ENCODE measurements at places on chromosomes 13 and 19.

DNA sequence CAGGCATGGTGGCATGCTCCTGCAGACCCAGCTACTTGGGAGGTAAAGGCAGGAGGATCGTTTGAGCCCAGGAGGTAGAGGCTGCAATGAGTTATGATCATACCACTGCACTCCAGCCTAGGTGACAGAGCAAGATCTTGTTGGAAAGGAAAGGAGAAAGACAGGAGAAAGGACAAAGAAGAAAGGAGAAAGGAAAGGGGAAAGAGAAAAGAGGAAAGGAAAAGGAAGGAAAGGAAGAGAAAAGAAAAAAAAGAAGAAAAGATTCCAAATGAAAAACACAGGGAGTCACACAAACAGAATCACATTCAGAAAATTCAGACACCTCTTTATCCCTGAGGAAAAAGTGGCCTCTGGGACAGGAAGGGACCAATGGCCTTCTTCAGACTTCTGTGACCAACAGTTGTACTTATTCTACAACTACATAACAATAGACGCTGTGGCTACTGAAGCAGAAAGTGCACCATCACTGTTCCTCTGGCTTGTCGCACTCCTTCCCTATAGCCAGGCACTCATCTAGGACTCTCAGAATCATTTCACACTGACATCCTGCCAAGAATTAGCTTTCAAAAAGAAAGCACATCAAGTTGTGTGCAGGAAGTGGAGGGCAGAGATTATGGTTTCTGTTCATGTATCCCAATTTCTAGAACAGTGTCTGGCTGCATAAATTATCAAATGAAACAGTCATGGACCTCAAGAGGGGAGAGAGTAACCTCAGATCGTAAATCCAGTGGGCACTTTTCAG lies 5.9 kb downstream of the MTMR6 start:
- DNase-seq = peak; percentile 52

- no peak for DNase-seq
Observed at GRCh38 chr13:96072392-96072791, 17.5 kb upstream of the HS6ST3 start.

GRCh38 chr19:33279430-33280350 lies 22.6 kb downstream of the CEBPA start:
- no peak for DNase-seq

- DNase-seq = no peak
Observed at GRCh38 chr19:48473161-48473966, 4.2 kb downstream of the CYTH2 start.

DNA sequence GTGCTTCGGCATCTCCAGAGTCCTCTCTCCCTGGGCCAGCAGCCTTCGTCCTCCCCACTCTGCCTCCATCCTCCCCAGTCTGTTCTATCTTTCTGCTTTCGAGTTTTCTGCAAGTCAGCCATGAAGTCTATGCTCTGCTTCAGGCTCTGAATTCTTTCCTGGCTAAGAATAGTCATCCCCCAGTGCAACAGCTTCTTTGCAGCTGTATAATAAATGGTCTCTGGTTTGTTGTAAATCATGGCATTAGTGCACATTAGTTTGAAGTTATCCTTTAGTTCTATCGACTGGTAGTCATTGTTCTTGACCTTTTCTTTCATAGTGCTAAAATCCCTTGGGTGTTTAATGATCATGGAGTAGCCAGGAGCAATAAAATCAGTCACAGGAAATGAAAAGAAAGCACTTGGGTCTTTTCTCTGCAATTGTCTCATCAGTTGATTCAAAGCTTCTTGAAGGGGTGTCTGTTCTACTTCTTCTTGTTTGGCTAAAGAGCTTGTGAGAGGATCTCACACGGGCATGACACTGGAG lies 46.2 kb upstream of the SOX21 start:
- no peak for DNase-seq

DNA sequence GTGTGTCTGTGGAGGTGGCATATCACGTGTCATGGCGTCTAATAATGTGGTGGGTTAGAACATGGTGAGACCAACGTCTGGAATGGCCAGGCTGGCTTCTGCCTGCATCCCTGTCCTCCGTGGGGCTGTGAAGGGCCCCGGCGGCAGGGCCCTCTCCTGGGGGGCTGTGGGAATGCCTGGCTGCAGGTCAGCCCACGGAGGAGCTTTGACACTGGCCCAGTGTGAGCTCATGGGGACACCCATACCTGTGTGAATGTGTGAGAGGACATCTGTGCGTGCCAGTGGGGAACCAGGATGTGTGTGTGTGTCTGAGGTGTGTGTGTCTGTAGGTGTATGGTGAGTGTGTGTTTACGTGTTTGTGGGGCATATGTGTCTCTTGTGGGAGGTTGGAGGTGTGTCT lies 300.1 kb downstream of the TEX29 start:
- DNase-seq = no peak

DNA sequence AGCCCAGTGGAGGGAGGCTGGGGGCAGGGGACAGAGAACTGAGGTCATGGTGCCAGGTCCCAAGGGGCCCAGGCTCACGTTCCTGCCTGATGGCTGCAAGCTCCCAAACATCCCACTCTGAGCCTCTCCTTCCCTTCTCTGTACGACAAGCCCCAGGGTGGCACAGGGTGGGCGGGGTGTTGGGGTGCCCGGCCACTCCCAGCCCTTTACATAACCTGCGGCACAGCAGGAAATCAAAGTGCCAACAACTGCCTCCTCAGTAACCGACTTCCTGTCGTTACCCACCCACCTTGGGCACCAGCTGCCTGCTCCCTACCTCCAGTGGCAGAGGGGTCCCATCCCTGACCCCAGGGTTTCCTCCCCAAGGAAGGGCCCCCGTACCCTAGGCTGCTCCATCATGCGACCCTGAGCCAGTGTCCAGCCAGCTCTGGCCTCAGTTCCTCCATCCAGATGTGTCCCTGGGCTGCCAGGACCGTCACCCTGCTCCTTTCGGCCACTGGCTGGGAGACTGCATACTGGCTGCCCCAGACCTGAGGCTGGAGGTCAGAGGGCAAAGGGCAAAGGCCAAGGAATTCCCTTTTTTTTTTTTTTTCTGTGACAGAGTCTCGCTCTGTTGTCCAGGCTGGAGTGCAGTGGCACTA lies 27.7 kb upstream of the NFIC start:
- DNase-seq = no peak

GRCh38 chr13:104408733-104409132 lies 1342.5 kb upstream of the SLC10A2 start:
- DNase-seq = no peak

GRCh38 chr19:39060171-39060570 lies 24.0 kb upstream of the ACP7 start:
- no peak for DNase-seq

DNA sequence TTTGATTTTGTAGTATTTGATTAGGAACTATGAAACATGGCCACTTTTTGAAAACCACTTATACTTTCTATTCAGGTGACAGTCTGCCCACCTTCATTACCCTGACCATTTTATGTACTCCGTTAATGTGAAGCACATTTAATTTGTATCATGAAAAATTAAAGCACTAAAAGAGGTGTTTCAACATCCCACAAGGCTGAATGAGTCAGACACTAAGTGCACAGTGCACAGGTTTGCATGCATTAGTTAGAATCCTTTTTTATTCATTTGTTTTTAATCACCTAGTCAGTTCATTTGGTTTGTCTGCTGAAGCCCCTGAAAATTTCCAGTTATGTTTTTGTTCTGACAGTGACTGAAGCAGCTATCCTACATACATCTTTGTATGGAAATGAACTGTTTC lies 271.0 kb downstream of the SLITRK5 start:
- no peak for DNase-seq

DNA sequence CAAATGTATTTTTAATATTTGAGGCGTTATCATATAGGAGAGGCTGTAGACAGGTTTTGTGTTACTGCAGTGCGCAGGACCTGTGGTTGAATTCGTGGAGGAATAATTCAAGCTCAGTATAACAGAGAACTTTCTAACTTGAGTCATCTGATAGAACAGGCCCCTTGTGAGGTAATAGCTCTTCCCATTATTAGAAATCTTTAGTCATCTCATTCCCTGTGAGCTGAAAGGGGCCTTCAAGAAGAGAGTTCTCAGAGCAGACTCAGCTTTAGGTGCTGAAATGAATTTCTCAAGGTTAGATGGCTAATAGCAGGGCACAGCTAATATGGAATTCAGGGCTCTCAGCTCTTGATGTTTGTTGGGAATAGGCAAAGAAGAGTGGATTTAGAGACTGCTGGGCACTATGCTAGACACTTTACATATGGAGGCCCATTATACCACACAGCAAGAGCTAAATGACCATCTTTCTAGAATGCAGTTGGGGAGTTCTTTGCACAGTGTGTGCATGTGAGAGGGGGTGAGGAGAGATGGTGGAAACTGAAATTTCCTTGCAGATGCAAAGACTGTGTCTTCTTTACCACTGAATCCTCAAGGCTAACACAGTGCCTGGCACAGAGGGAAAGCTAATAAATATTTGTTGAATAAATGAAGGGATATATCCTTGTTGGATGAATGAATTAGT lies 89.5 kb downstream of the DGKH start:
- DNase-seq = no peak

DNA sequence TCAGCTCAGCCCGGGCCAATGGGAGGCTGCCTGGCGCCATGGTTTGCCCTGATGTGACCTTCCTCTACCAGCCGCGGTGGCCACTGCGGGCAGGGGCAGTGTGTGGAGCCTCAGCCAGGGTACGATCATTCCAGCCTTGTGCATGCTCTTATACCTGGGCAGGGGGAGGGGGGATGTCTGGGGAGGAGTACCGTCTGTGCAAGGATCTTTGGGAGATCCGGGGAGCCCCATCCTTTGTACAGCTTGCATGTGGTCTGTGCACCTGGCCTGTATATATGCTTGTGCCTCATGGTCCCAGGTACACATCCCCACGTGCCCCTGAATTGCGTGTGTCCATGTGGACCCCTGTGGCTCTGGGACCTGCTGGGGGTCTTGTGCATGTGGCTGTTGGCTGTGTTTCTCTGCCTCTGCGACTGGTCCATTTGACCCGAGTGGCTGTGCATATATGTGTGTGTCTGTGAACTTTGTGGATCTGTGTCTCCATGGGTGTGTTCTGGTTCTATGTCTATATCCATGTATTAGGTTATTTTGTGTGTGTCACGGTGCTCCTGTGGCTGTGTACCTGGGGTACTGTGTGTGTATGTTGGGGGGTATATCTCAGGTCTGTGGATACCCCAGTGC lies 12.8 kb upstream of the NANOS3 start:
- DNase-seq = no peak

- no peak for DNase-seq
Observed at GRCh38 chr13:43058318-43058674, 34.9 kb downstream of the DNAJC15 start.

DNA sequence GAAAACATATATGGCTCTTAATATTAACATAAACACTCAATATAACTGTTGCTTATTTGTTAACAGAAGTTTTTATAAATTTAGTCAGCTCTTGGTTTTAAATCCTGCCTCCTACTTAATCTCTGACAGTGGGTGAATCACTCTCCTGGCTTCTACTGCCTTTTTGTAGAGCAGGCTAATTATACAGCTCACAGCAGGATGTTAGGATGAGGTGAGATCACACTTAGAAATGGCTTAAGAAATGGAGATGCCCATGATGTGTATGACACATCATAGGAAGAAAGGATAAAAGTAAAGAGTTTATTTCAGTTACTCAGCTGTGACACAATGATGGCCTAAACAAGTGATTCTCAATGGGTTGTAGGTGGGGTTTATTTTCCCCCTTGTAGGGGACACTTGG lies 345.6 kb downstream of the SPRY2 start:
- no peak for DNase-seq

GRCh38 chr19:40274585-40275544 lies 10.3 kb downstream of the AKT2 start:
- DNase-seq = no peak

- no peak for DNase-seq
Observed at GRCh38 chr13:33270895-33271538, 14.5 kb downstream of the STARD13 start.

DNA sequence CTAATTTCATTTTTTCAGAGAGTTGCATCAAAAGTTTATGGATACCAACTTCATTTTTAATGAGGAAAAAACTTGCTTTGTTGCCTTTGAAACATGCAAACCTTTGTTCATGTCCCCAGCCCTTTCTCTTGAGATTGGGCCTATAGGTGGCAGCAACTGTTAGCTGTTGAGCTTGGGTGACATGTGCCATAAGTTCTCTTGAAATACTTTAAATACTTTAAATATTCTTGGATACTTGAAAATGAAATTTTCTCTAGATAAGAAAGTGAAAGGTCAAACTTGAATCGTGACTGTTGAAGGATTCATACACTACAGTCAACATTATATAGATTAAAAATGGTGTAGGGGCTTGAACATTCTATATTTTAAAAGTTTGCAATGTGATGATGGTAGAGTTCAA lies 294.9 kb downstream of the NDFIP2 start:
- peak; percentile 5 for DNase-seq

DNA sequence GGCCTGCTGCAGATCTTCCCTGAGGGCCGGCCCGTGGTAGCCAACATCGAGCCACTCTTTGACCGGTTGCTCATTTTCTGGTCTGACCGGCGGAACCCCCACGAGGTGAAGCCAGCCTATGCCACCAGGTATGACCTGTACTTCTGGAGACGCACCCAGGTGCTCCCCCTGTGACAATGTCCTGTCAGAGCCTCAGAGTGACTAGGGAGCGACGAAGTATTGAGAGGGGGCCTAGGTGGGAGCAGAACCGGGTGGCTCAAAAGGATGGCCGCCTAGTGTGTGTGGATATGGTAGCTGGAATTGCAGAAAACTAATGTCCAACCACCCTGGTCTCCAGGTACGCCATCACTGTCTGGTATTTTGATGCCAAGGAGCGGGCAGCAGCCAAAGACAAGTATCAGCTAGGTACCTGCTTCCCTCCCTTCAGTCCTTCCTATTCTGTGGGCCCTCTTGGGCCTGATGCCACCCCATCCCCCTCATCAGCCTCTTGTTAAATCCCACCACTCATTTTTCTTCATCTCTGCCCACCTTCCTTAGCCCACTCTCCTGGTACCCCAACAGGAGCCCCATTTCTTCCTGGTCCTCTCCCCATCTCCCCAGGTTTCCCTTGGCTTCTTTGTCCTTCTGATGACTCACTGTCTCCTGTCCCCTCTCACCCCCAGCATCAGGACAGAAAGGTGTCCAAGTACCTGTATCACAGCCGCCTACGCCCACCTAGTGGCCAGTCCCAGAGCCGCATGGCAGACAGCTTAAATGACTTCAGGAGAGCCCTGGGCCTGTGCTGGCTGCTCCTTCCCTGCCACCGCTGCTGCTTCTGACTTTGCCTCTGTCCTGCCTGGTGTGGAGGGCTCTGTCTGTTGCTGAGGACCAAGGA lies 8.4 kb downstream of the EGLN2 start:
- DNase-seq = no peak

GRCh38 chr13:85666356-85666755 lies 132.9 kb downstream of the SLITRK6 start:
- DNase-seq = no peak

DNA sequence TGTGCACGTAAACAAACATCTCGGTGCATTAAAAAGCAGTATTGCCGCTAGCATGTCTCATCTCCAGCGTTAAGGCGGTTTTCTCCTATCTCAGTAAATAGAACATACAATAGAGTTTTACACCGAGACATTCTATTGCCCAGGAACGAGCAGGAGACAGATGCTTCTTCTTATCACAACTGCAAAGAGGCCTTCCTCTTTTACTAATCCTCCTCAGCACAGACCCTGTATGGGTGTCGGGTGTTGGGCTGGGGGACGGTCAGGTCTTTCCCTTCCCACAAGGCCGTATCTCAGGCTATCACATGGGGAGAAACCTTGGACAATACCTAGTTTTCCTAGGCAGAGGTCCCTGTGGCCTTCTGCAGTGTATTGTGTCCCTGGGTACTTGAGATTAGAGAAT lies 21.2 kb downstream of the ZNF233 start:
- DNase-seq = no peak
